ENCODE measurements at places on chromosomes 11 and 22. TPM values are rescaled to one million over a fixed set of nuclear protein-coding genes. Genes with fewer than 3 reads are reported as not detected.

The MPPED2 gene
- 7.0 TPM for polyA plus RNA-seq

The ZP1 gene
- polyA plus RNA-seq: 0.07 TPM

GRCh38 chr22:19880786-19881569 is 26.3 kb upstream of the GNB1L start:
- DNase-seq: peak; percentile 65

GRCh38 chr22:43750751-43751150 is 61.4 kb downstream of the EFCAB6 start:
- no peak for DNase-seq

- DNase-seq: no peak
Measured at GRCh38 chr11:77020734-77021133, 13.5 kb upstream of the B3GNT6 start.

GRCh38 chr11:1988667-1989317 is 8.8 kb downstream of the H19 start:
- peak; percentile 77 for DNase-seq

DNA sequence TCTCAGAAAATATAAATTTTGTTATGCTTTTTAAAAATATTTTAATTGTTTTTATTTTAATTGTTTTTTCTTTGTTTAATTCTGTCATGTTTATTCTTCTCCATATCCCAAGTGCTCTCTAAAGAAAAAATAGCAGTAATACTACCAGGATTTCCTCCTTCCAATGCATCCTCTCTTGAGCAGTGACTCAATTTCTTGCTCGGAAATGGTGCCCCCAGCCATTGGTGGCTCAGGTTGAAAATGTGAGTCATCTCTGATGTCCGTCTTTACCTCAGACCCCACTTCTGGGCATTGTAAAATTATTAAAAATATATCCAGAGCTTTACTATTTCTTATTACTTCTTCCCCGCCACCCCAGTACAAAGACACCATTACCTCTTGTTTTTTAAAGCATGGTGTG is 898.5 kb downstream of the METTL15 start:
- no peak for DNase-seq

DNA sequence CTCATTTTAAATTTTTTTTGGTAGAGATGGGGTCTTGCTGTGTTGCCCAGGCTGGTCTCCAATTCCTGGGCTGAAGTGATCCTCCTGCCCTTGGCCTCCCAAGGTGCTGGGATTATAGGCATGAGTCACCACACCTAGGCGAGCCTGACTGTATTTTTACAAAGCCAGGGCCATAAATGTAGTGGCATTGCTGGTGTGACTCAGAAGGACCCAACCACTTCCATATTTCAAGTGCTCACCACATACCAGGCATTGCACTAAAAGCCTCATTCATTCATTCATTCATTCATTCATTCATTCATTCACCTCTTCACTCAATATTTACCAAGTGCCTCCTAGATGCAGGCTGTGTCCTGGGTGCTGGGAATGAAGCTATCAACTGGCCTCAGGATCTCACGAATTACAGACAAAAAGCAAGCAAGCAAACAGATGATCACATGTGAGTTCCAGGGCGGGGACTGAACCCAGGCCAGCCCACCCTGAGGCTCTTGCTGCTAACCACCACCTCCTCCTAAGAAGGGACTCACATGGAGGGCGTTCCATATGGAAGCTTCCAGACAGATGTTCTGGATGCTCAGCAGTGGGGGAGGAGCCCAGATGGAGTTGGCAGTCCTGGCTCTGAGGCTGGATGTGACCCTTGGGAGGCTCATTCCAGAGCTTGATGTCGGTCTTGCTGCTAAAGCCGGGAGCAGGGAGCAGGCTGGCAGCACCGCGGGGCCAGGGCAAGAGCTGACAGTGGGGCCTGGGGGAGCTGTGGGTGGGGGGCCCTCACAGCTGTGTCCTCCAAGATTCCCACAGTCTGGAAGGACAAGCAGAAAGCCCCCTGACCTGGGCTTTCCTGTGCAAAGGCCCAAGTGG is 158.8 kb downstream of the CTTN start:
- no peak for DNase-seq

Data from large intestine (tissue), 12 donors.